Heart left ventricle (tissue), 16 donors: ENCODE measurements at places on chromosomes 7 and 10. TPM values are rescaled to one million over a fixed set of nuclear protein-coding genes. Genes with fewer than 3 reads are reported as not detected.

DNA sequence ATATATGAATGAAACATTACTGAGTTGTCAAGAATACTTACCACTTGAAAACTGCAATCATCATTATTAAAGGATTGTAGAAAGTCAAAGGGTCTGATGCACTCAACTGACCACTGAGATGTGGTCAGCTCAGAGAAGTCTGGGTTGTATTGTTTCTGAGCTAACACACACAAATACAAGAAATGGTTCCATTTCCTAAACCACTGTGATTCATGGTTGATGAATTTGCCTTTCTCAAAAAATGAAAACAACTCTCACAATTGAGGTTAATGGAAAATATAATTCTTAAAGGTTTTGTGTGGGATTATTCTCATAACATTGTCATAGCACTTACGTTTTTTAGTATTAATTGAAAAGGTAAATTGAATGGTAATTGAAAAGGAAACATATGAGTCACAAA, 45.6 kb upstream of the TAS2R16 start:
- no peaks in the 10 kb centered on the region for H3K4me1 ChIP-seq
- no peak overlapping the region for H3K4me3 ChIP-seq
- H3K27me3 ChIP-seq = no peaks in the 10 kb centered on the region
- DNase-seq = no peak

DNA sequence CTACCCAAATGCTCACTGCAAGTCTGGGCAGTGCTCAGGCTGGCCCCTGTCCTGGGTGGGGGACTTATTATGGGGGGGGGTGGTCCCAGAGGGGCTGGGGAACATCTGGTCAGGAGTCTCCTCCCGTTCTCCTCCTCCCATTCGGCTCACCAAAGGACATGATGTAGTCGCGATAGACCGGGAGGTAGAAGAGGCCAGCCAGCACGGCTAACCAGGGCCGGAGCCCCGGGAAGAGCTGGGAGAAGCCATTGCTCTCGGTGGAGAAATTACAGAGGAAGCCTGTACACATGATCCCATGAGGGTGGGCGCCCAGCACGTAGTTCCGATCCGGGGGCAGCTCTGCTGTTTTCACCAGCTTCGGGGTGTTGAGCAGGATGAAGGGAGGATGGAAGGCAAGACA, 2.4 kb downstream of the MOGAT3 start:
- H3K27ac ChIP-seq = no peak overlapping the region
- H3K27me3 ChIP-seq = peaks cover 93% of the 10 kb centered on the region
- H3K36me3 ChIP-seq = no peaks in the 10 kb centered on the region
- H3K4me3 ChIP-seq = no peak overlapping the region
- no peak for DNase-seq
- H3K4me1 ChIP-seq = peaks cover 4% of the 10 kb centered on the region

DNA sequence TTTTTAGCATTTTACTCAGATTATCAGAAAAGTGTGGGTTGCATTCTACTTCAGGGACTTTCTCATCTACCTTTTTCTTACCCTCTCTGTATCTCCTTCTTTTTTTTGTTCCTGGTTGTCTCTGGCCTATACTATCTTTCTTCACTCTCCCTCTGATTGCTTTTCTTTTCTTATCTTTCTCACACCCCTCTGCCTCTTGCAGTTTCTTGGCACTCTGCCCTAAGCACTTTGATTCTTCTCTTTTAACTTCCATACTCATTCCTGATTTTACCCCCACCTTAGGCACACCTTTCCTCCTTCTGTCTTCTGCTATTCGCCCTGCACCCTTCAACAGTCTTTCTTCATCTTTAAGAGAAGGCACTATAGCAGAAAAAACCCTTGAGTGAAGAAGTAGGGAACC, 92.8 kb upstream of the HPS1 start:
- H3K27me3 ChIP-seq = no peaks in the 10 kb centered on the region
- H3K36me3 ChIP-seq = no peaks in the 10 kb centered on the region
- no peak overlapping the region for H3K27ac ChIP-seq
- no peak for DNase-seq
- no peak overlapping the region for H3K4me3 ChIP-seq

DNA sequence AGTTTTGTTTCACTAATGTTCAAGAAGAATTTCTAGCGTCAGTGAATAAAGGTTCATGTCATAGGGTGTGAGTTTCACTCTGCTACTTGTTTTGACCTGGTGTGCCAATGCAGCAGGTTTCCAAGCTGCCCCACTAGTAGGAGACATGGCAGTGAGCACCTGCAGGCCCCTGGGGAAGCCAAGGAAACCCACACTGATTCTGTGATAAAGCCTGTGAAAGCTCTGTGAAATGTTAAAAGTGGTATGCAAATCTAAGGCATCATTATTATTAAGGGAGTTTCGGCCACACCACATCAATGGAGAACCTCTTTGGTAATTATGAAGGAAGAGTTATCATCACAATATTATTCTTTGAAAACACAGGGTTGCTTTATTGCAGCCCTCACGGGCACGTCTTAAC, 46.4 kb downstream of the ABCB5 start:
- H3K4me3 ChIP-seq = no peak overlapping the region
- no peaks in the 10 kb centered on the region for H3K4me1 ChIP-seq
- no peak overlapping the region for H3K27ac ChIP-seq
- H3K27me3 ChIP-seq = no peaks in the 10 kb centered on the region
- no peak for DNase-seq

GRCh38 chr7:56250135-56250534, 133.9 kb upstream of the NUPR2 start:
- H3K36me3 ChIP-seq = no peaks in the 10 kb centered on the region
- no peak overlapping the region for H3K4me3 ChIP-seq
- H3K27me3 ChIP-seq = no peaks in the 10 kb centered on the region
- no peaks in the 10 kb centered on the region for H3K4me1 ChIP-seq
- no peak overlapping the region for H3K27ac ChIP-seq

DNA sequence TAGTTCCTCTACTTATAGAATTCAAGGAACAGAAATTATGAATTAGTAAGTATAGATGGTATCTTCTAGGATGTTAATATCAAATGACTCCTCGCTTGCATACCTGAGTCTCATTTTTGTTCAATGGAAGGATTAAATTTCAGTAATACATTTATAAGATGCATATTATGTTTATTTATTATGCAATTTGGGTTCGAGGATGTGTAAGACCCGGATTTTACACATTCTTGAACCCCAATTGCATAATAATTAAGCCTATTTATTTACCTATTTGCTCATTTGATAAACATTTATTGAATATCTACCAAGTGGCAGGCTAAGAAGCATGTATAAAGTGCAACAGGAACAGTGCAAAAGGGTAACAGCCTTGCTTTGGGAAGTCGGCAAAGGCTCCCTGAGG, 52.6 kb downstream of the ICA1 start:
- no peak overlapping the region for H3K4me3 ChIP-seq
- H3K27ac ChIP-seq = no peak overlapping the region
- no peaks in the 10 kb centered on the region for H3K36me3 ChIP-seq
- H3K4me1 ChIP-seq = peaks cover 14% of the 10 kb centered on the region

DNA sequence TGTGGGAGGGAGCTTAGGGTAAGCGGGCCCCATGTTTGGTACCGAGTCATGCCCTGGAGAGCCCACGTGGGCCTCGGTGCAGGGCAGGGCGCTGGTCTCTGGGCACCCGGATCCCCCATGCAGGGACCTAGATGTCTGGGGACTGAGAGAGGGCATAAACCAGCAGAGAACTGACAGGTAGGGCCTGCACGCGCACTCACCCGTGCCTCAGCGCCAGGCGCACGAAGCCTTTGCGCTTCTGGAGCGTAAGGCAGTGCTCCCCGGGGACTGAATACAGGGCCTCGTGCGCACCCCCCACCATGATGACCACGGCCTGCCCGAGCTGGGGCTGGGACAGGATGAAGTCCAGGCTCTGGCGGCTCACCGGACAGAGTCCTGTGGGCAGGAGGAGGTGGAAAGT, 2.8 kb downstream of the MOGAT3 start:
- peaks cover 16% of the 10 kb centered on the region for H3K27me3 ChIP-seq
- DNase-seq = no peak
- H3K4me3 ChIP-seq = no peak overlapping the region
- H3K36me3 ChIP-seq = no peaks in the 10 kb centered on the region
- H3K4me1 ChIP-seq = peaks cover 4% of the 10 kb centered on the region
- H3K27ac ChIP-seq = no peak overlapping the region

DNA sequence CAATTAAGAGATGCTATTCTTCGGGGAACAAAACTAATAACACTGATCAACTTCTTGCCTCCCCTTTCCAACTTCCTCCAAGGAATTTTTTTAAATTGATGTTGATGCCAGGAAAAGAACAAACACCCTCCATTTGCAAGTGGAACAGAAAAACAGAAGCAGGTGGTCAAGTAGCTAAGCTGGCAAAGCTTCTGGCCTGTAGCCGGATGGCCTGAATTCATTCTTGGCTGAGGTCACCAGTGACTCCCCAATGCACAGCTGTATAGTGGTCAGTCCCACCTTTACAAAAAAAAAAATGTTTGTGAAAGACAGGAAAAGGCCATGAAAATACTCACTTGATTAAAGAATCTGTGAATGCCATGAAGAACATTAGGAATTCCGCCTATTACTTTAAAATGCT, 39.1 kb downstream of the DOCK4 start:
- H3K4me1 ChIP-seq = peaks cover 18% of the 10 kb centered on the region
- no peaks in the 10 kb centered on the region for H3K36me3 ChIP-seq
- DNase-seq = no peak
- H3K27ac ChIP-seq = no peak overlapping the region
- H3K4me3 ChIP-seq = no peak overlapping the region

GRCh38 chr7:136086712-136087111, 109.6 kb upstream of the MTPN start:
- no peaks in the 10 kb centered on the region for H3K4me1 ChIP-seq
- H3K27ac ChIP-seq = no peak overlapping the region
- H3K36me3 ChIP-seq = no peaks in the 10 kb centered on the region
- DNase-seq = no peak

DNA sequence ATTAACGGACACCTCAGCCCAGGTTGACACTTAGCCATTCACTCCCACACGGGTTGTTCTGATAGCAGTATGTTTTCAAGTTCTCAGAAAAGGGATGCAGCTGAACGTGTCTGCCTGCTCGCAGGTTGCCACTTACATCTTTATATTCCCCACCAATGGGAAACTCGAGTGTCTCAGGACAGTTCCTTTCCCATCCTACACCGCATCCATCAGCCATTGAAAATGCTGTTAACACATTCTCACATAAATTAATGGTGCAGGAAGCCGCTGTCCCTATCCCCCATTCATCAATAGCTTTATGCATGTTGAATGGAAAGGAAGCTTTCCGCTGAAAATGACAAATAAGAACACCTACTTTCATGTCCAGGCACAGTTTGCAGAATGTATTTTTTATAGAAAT, 1.7 kb upstream of the FGFR2 start:
- peaks cover 18% of the 10 kb centered on the region for H3K27me3 ChIP-seq
- H3K4me1 ChIP-seq = peaks cover 19% of the 10 kb centered on the region
- H3K36me3 ChIP-seq = no peaks in the 10 kb centered on the region
- no peak overlapping the region for H3K4me3 ChIP-seq

GRCh38 chr7:96269246-96269994, 52.5 kb downstream of the SLC25A13 start:
- no peaks in the 10 kb centered on the region for H3K27me3 ChIP-seq
- H3K4me1 ChIP-seq = no peaks in the 10 kb centered on the region
- no peak overlapping the region for H3K27ac ChIP-seq
- H3K4me3 ChIP-seq = no peak overlapping the region

- DNase-seq = no peak
- no peak overlapping the region for H3K27ac ChIP-seq
- H3K4me3 ChIP-seq = no peak overlapping the region
- H3K27me3 ChIP-seq = no peaks in the 10 kb centered on the region
- no peaks in the 10 kb centered on the region for H3K4me1 ChIP-seq
Measured at GRCh38 chr10:129063877-129064276, 403.2 kb upstream of the MGMT start.

GRCh38 chr10:24664991-24665390, 58.7 kb downstream of the ARHGAP21 start:
- H3K4me1 ChIP-seq = peaks cover 6% of the 10 kb centered on the region
- H3K4me3 ChIP-seq = no peak overlapping the region
- no peaks in the 10 kb centered on the region for H3K36me3 ChIP-seq
- H3K27me3 ChIP-seq = no peaks in the 10 kb centered on the region
- H3K27ac ChIP-seq = no peak overlapping the region
- DNase-seq = no peak

DNA sequence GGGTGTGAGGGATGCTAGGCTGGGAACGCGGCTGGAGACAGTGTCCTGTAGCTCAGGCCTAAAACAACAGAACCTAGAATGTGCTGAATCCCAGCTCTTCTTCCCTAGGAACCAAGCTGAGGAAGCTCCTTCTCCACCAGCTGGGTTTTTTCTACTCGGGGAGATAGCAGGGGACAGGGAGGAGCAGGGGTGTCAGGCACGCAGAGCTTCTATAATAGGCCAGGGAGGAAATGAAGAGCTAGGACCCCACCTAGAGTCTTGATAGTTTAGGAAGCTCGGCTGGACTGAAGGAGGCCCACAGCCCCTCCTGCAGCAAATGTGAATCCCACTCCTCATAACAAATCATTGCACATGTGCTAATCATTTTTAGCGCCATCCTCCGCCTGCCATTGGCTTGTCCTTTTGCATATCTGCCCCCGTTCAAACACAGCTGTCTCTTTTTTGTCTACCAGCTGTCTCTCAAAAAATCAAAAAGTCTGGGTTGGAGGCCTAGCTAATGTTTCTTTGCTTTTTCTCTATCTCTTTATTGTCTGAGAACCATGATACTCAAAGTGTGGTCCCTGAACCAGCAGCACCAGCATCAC, 24.1 kb upstream of the FAM180A start:
- no peak overlapping the region for H3K4me3 ChIP-seq
- no peaks in the 10 kb centered on the region for H3K36me3 ChIP-seq
- no peak for DNase-seq
- no peaks in the 10 kb centered on the region for H3K27me3 ChIP-seq
- peaks cover 15% of the 10 kb centered on the region for H3K4me1 ChIP-seq

- H3K27ac ChIP-seq = no peak overlapping the region
- H3K4me3 ChIP-seq = no peak overlapping the region
- no peaks in the 10 kb centered on the region for H3K4me1 ChIP-seq
- H3K36me3 ChIP-seq = no peaks in the 10 kb centered on the region
Measured at GRCh38 chr10:55266797-55267196, 465.8 kb upstream of the PCDH15 start.

DNA sequence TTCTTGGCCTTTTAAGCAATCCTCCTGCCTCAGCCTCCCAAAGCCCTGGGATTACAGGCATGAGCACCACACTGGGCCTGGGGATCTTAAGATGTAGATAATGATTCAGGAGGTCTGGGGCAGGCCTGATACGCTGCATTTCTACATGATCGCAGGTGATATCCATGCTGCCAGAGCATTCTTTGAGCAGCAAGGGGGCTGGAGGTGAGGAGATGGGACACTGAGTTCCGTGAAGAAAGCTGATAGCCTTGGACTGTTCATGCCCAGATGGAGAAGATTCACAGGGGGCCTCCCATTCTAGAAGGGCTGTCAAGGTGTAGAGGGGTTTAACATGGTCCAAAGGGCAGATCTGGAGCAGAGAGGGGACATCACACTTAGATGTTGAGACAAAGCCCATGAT, 480.3 kb downstream of the RPS24 start:
- H3K4me1 ChIP-seq = peaks cover 10% of the 10 kb centered on the region
- H3K27ac ChIP-seq = no peak overlapping the region
- no peaks in the 10 kb centered on the region for H3K27me3 ChIP-seq
- no peak for DNase-seq
- no peaks in the 10 kb centered on the region for H3K36me3 ChIP-seq

The ICA1 gene
- total RNA-seq = 54.4 TPM

The CTNNA3 gene
- total RNA-seq = 171 TPM

The CSGALNACT2 gene
- total RNA-seq = 6.3 TPM

The NODAL gene
- total RNA-seq = not detected

The KCND2 gene
- total RNA-seq = 0.24 TPM

The CPA2 gene
- 1.1 TPM for total RNA-seq
